ENCODE measurements at places on chromosomes 12 and 14.
A peak's percentile ranks its signal among the peaks of the same experiment; 100 is the strongest.

GRCh38 chr14:74863274-74863673, 12.7 kb downstream of the PROX2 start:
- DNase-seq, result no peak

DNA sequence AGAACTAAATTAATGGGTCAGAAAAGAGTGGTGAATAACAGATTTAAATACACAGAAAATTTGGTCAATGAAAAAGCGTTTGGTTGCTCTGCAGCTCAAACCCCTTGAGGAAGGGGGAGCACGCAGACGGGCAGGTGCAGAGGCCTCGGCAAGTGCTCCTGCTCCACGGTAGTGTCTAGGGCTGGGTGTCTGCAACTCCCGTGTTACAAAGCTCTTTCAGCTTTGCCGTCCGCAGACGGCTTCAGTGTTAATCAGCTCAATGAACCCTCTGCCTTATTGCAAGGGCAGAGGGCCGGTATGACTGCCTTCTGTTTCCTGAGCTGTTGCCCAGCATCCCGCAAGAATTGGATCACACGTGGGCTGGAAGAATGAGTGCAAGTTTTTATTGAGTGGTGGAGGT, 125.7 kb upstream of the TRHDE start:
- DNase-seq, result no peak

DNA sequence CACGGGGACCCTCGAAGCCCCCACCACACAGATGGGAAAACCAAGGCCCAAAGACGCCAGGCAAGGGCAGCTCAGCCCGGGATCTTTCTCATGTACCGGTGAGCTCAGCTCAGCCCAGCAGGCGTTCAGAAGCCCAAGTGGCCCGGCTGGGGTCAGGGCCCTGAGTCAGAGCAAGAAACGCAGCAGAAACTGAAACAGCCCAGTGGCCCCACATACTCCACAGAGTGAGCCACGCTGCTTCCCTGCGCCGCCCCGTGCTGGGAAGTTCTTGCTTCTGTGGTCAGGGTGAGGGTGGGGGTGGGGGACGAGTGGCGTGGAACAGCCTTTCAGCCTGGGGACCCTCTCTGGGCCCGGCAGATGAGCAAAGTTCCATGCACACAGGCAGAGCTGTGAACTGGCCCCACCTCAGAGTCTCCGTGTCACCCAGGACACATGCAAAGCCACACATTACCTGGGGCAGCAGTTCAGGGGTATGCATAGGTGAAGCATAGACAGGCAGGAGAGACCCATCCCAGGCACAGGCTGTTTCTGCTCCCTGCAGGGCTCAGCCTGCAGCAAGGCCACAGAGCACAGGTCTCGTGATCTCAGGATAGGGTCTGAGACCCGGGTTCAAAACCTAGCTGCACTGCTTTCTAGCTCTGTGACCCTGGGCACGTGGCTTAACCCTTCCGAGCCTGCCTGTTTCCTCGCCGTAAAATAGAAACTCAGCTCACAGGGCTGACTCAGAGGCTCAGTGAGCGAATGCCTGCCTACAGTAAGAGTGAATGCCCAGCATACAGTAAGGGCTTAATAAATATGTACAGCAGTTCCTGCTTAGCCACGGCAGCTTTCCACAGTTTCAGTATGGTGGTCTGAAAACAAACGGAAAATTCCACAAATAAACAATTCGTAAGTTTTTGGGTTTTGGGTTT, 21.6 kb downstream of the NCOR2 start:
- peak; percentile 34 for DNase-seq

DNA sequence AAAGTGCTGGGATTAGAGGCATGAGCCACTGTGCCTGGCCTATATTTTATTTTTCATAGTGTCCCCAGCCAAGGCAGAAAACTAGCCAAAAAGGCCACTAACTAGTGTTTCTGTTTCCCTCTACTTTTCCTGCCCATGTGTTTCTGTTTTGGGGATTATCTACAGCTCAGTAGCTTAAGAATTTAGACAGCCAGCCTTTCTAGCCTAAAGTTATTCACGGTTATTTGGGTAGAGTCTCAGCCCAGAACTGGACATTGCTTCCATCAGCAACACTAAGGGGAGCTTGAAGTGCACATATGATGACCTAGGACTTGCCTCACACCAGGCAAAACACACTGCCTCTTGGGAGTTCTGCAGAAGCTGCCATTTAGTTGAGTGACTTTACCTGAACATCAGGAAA, 17.9 kb downstream of the PROX2 start:
- DNase-seq, result no peak

- no peak for DNase-seq
Measured at GRCh38 chr14:99576761-99577705, 27.0 kb downstream of the CCDC85C start.

DNA sequence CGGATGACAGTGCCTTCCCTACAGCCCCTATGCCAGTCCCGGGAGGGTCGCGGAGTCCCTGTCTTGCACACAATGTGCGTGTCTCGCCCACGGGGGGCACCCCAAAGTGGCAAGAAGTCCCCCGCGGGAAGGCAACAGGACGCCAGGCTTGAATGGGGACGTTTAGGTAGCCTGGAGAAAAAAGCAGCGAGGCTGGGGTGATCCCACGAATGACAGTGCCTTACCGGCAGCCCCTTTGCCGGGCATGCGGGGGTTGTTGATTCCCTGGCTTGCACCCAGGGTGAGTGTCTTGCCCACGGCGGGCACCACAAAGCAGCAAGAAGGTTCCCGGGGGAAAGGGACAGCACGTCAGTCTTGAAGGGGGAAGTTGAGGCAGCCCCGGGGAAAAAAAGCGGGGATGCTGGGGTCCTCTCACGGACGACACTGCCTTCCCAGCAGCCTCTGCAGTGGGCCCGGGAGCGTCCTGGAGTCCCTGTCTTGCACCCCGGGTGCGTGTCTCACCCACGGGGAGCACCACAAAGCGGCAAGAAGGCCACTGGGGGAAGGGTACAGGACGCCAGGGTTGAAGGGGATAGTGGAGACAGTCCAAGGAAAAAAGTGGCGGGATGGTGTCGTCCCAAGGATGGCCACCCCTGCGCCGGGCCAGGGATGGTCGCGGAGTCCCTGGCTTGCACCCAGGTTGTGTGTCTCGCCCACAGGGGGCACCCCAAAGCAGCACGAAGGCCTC, 156.8 kb upstream of the ALG10B start:
- no peak for DNase-seq

GRCh38 chr12:50197297-50197727, 30.1 kb upstream of the CERS5 start:
- no peak for DNase-seq

- peak; percentile 79 for DNase-seq
Measured at GRCh38 chr12:96237465-96238077, 43.4 kb downstream of the ELK3 start.

- DNase-seq, result no peak
Measured at GRCh38 chr12:126974779-126975178, 1292.2 kb upstream of the TMEM132C start.

- no peak for DNase-seq
Measured at GRCh38 chr12:111584959-111585358, 14.2 kb downstream of the ATXN2 start.

DNA sequence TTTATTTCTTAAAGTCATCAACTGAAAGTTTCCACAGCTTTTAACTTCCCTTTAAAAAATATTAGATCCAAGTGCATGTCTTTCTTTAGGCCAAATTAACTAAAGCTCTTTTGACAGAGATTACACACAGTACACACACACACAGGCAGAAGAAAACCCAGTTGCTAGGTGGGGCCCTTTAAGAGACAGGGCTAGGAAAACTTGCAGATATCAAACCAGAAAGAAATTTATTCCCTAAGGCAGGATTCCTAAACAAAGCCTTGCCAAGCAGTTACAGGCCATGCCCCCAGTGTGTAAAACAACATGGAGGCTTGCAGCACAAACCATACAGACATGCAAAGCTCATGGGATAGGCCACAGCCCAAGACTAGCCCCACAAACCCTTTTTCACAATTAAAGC, 123.4 kb downstream of the FSCB start:
- no peak for DNase-seq
